ENCODE measurements at places on chromosomes 2 and 18. TPM values are rescaled to one million over a fixed set of nuclear protein-coding genes. Genes with fewer than 3 reads are reported as not detected.
A peak's percentile ranks its signal among the peaks of the same experiment; 100 is the strongest.

KIF5C gene
- 2.3 TPM for total RNA-seq

SLC5A7 gene
- total RNA-seq, result 0.10 TPM

NOP58 gene
- total RNA-seq, result 76.4 TPM

DCC gene
- 2.0 TPM for total RNA-seq

CAPN14 gene
- total RNA-seq, result 0.49 TPM

GKN2 gene
- not detected for total RNA-seq

DNA sequence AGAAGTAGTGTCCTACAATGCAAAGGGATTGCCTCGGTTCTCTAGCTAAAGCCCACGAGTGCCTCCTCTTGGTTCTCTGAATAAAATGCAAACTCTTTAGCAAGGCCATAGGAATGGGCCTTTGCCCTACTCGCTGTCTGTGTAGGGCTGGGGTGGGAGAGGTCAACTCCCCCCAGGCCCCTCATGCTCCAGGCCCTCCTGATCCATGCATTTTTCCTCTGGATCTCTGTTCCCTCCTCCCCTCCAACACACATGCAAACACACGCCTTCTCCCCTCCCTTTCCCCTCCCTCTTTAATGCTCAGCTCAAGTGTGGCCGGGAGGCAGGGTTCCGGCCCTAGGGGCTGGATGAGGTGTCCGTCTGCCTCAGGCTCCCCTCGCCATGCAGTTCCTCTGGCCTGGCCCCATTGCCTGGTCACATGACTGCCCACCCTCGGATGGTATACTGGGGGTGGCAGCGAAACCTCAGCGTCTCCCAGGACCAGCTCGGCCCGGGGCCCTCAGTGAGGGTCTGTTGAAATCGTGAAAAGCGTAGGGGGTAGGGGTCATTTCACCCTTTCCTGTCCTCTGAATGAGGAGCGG, 14.9 kb upstream of the KLF11 start:
- DNase-seq, result no peak

GRCh38 chr2:127528487-127528886, 2.2 kb upstream of the IWS1 start:
- no peak for DNase-seq

DNA sequence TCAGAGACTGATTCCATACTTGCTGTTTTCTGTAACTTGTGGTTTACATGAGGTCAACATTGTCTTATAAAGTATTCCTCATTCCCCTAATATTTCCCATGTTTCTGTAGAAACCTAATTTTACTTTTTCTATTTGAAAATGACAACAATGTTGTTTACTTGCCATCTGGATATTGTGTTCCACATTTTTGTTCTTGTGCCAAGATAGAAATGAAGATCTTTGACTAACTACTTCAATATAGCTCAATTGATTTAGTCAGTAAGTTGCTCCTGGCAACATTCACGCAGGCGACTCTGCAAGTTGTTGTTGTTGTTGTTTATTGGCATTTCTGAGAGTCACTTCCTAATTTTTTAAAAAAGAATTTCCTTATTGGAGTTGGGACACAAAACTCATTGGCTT, 69.5 kb downstream of the CAVIN2 start:
- DNase-seq, result no peak

DNA sequence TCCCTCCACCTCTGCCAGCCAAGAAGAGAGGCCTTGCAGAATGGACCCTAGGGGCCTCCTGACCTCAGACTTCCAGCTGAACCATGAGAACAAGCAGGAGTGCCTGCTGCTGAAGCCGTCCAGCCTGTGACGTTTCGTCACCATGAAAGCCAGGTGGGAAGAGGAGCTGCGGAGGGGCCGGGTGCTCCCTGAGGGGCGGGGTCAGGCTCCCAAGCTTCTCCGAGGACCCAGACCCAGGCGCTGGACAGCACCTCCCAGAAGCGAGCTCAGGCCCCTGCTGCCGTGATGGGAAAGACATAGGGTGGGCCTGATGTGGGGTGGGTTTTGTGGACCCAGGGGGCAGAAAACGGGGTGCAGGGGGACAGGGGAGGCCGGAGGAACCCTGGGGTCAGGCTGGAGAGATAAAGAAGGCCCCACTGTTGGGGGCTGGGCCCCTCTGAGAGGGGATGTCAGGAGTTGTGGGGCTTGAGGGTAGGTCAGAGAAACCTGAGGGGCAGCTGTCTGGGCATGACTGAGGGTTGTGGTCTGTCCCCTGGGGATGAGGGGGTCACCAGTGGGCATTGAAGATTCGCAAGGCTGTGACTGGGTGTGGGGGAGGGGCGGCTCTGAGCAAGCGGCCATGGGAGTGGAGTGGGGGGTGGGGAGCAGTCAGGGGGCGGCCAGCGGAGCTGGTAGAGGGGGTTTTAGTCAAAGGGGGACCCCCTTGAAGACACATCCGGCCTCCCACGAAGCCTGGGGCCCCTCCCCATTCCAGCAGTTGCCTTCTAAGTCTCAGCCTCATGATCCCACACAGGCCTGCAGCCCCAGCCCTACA, 73.4 kb upstream of the ODC1 start:
- DNase-seq, result no peak

DNA sequence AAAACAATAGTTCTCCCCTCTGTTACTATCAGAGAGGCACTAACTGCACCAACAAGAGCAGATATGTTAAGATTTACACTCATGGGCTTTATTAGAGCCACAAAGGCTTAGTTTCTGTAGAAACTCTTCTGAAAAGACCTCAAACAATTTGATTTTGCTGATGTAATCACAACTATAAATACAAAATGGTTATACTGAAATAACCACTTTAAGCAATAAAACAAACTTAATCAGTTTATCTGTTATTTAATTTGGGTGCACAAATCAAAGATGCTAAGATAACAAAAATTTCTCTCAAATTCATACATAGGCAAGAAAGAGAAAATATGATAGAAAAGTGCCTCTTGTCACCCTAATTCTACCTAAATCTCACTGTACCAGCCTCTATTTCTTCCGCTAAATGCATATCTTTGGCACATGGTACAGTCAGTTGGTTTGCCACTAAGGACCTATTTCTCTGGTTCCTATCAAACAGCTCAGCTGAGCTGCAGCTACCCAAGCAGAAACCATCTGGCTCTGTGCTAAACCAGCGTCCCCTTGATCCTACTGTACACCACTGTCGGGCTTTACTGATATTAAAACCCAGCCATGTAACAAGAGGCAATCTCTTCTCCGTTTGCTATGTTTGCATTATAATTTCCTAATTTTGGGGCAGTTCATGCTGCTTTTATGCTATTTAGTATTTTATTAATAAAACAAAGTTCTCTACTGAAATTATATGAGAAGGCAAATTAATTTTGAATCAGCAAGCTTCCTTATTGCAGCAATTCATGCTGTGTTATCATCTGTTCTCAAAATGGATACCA, 60.1 kb downstream of the CWC22 start:
- DNase-seq, result no peak

GRCh38 chr2:106561356-106561755, 74.2 kb downstream of the CD8B2 start:
- DNase-seq, result no peak

DNA sequence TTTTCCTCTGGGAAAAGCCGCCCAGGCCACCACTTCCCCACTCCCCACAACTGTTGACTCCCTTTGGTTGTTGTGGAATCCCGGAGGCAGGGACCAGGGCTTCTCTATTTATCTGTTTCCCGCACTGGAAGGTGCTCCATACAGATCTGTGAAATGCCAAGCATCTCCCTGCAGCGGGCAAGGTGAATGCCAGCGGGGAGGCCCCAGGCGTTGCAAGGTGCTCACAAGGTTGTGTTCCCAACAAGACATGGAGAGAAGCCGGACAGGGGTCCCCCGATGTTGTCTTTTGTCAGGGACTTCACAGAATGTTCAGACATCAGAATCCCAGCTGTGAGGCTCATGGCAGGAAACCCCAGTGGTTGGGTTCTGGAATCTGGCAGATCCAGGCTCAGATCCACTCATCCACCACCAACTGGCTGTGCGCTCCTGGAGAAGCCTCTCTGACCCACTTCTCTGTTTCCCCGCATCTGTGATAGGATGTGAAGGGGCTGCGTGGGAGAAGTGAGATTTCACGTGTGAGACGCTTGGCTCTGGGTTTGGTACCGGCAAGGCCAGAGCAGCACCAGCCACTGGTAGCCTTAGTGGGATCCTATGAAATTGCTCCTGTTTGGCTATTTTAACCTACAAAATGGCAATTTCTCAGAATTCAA, 8.6 kb upstream of the NEU2 start:
- no peak for DNase-seq

DNA sequence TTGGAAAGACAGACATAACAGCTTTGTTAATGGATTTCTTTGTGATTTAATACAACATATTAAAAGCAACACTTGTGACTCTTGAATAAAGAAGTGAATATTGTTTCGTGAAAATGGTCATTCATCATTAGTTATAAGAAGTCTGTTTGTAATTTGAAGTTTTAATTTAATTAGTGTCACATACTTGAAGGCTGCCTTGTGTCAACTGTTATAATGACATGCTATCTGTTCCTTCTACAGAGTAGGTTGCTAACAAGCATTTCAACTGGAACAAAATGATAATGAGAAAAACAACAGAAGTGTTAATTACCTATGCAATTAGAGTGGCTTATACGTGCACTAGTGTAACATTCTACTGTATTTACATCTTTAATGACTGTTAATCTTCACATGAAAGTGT, 624.7 kb downstream of the LRP1B start:
- DNase-seq, result no peak

DNA sequence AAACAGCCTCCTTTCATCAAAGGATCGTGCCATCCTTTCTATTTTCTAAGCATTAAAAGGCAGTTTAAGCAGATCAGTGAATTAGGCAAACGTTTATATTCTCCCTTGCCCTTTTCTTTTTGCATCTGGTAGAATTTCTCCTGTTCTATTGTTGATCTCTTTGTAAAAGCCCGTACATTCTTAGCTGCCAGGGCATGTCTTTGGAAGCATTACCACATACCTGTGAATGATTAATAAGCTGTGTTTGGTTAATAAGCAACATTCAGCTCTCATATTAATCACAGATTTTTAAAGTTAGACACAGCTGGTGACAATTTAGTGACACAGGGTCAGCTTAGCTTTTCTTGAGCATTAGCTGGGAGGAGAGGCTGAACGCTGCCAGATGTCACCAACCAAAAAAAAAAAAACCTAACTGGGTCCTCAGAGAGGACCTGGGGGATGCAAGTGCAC, 33.8 kb upstream of the CYP1B1 start:
- DNase-seq, result peak; percentile 38

GRCh38 chr2:228469721-228470120, 288.2 kb upstream of the SPHKAP start:
- no peak for DNase-seq

DNA sequence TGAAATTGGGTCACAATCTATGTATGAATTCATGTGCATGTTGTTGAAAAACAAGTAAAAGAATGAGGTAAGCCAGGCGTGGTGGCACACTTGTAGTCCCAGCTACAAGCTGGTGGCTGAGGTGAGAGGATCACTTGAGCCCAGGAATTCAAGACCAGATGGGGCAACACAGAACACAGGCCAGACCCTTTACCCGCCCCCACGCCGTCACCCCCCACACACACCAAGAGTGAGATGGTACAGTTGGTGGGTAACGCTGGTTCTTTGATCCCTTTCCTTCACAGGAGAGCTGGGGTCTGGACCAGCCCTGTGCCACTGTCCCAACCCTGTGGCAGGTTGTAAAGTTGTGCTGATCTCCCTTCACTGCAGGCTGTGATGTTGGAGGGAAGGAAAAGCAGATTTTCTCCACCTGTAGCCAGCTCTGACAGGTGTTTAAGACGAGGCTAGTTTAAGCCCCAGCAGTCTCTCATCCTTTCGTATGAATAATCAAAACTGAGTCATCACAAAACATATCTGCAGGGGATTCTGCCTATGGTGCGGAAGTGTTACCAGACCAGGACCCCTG, 13.6 kb downstream of the B3GNT2 start:
- DNase-seq, result no peak

GRCh38 chr2:207734636-207735512, 23.4 kb downstream of the CCNYL1 start:
- no peak for DNase-seq

- no peak for DNase-seq
Measured at GRCh38 chr18:58113337-58113736, 69.3 kb downstream of the NEDD4L start.

- no peak for DNase-seq
Measured at GRCh38 chr2:196239622-196240587, 68.5 kb upstream of the STK17B start.

DNA sequence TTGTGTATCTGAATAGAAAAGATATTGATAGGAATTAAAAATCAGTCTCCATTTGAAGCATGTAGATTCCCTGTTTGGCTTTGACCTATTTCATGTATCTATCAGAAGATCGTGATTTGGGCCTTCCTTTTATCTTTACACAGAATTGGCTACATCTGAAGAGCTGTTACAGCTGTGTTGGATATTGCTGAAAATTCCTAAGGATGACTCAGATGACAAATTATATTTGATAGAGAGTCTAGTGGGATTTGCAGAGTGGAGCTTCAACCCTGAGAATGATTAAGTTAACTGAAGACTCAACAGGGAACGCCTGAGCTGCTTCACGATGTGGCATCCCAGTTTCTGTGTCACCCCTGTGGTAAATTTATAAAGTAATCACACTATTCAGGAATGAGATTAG, 4.9 kb upstream of the COL3A1 start:
- DNase-seq, result peak; percentile 84

DNA sequence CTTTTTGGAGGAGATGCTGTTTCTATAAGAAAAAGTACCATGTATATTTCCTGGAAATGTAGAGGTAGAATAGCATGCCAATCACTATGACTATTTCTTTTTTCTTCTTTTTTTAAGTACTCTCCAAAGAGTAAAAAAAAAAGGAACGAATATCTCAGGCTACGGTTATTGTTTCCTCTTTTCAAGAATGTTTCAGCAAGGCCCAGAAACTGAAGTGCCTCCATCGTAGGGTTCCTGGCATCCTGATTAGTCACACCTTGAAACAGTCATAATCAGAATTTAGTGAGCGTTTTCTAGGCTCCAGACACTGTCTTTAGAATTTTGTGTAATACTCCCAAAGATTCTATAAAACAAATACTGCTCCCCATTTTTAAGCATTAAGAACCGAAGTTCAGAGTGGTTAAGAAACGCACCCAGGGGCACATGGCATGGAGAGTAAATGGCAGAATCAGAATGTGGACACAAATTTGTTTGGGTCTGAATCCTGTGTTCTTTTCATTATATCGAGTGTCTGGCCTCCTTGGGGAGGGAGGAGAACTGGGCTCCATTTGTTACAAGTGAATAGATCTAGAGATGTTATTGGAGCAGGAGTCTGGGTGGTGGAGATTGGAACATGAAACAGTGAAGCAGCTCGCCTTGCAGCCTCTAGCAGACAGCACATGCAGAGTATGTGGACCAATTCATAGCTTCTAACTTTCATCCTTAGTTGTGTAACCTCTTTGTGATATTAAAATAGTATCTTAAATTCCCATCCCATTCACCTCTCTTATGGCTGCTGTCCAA, 26.7 kb downstream of the ZEB2 start:
- DNase-seq, result no peak

DNA sequence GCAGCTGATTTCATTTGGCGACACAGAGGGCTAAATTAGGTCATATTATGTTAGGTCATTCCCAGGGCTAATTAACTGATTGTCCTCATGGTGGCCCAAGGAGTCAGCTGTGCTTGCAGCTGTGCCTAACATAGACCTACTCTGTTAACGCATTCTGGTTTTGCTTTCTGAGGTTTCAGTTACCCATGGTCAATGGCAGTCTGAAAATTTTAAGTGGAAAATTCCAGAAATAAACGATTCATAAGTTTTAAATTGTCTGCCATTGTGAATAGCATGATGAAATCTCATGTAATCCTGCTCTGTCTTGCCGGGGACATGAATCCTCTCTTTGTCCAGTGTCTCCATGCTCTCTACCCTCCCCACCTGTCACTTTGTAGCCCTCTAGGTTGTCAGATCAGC, 168.7 kb downstream of the KCNS3 start:
- DNase-seq, result no peak
